G401 (cell line): ENCODE measurements at places on chromosomes 5 and 9. TPM values are rescaled to one million over a fixed set of nuclear protein-coding genes. Genes with fewer than 3 reads are reported as not detected.
A peak's percentile ranks its signal among the peaks of the same experiment; 100 is the strongest.

DNA sequence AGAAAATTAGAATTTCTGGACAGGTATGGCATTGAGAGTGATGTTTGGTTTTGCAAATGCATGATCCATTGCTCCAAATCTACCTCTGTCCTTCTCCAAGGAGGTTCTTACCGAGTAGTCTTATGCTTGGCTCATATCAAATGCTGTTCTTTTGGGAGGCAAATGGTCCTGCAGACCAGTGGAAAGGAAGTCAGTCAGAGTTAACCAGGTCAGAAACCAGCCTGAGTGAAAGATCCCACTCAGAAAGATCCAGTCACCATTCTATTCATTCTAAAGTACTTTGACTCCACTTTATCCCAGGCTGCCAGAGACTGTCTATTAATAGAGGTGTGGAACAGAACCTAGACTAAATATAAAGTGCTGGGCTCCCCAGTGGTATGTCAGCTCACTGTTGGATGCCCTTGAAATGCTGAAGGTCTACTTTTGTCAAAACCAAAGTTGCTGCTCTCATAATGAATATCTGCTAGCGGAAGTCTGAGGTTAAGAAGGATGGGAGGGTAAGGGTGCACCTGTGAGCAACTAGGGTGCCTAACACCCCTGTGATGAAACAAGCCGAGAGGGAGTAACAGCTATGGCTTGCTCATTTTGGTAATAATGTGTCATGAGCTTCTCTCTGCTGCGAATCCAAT, 302.2 kb downstream of the ZNF608 start:
- no peak for DNase-seq

DNA sequence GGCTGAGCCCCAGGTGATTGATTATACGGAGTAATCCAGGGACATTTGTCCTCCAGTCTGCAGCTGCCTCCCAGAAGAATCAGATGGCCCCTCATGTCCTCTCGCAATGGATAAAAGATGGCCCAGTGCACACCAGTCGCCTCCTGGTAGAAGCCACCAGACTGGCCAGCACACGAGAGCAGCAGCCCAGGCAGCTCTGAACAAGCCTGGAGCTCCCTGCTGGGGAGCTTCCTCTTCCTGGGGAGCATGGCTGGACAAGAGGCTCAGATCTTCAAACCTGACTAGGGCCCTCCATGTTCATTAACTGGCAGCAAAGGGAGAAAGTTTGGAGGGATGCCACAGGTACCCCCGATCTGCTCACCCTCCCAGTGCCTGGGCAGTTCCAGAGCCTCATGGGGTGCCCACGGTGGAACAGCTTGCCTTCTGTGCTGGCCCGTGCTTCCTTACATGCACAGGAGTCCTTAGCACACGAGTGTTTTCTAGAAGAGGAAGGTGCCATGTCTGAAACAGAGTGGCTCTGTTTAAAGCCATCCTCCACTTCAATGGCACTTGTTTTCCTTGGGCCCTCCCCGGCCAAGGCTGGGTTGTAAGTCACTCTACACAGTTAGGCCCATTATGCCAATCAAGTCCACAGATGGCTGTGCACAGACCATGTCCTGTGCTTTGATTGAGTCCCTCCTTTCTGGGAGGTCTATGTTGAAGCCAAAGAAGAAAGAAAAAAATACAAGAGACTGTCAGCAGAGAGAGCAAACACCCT, 75.6 kb downstream of the PRRT1B start:
- DNase-seq, result peak; percentile 34

Gene WHRN
- total RNA-seq, result 4.7 and 7.2 TPM in 2 replicates

- no peak for DNase-seq
These were observed 139.9 kb downstream of the FANCC start for GRCh38 chr9:95177617-95178016.

Gene PCDHA1
- 0.03 TPM in 1 of 2 replicates, not detected in the other for total RNA-seq

DNA sequence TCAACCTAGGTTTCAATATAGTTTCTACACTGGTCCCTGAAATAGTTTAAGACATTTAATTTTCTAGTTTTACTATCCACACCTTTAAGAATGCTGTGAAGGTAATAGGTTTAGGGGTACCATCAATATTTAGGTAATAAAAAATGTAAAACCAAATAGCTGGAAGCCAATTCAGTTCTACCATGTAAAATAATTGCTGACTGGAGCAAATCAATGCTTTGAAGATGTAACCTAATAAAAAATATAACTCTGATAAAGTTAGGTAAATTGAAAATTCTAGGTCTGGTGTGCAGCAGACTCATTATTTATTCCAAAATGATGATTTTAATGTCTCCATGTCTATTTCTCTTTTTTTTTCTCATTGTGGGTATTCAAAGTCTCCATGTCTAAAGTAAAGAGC, 21.8 kb downstream of the CDH6 start:
- DNase-seq, result no peak

DNA sequence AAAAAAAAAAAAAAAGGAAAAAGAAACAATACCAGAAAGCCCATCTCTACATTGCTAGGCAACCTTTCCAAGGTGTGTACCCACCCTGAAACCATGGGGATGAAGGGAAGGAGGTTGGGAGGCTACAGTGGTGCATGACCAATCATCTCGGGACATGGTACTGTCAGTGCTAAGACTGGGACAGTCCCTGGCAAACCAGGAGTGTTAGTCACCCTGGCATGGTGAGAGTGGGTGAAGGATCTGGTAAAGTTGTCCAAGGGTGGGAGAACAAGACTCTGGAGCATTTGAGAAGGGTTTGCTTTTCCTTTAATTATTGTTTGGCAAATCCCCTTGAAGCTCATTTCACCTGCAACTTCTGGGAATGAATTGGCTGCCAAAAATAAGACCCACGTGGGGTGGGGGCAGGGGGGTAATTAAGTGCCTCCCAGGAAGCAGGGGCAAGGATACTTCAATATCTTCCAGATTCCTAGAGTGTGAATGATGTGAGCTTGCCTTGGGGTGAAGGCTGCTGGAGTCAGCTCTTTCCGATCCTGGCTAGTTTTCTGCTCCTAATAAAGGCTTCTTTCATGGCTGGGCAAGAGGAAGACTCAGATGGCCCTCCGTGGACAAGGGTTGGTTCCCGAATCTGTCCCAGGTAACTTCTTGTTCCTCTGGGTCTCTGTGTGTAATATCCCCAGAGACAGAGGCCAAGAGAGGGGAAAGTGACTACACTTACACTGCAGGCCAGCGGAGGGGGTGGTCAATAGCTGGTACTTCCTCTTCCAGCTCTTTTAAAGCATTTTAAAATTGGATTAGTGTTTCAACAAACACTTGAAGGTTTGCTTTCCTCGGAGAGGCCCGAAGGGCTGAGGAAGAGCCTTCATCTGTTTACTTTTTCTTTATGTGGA, 61.6 kb upstream of the SPRY4 start:
- no peak for DNase-seq
